ENCODE measurements at places on chromosomes 6 and 20. TPM values are rescaled to one million over a fixed set of nuclear protein-coding genes. Genes with fewer than 3 reads are reported as not detected.

The EMILIN3 gene
- not detected for total RNA-seq

The CRIP3 gene
- not detected for total RNA-seq

The FAXC gene
- 13.0 TPM for total RNA-seq

The PREX1 gene
- 2.8 TPM for total RNA-seq

The TUBB2B gene
- 5.1 TPM for total RNA-seq

The ACTL10 gene
- total RNA-seq = not detected

The ARMH2 gene
- total RNA-seq = not detected

The POM121L2 gene
- not detected for total RNA-seq
